ENCODE measurements at places on chromosomes 3 and 15. TPM values are rescaled to one million over a fixed set of nuclear protein-coding genes. Genes with fewer than 3 reads are reported as not detected.

GRCh38 chr15:25268166-25268565 is 170.7 kb downstream of the UBE3A start:
- DNase-seq, result no peak

- no peak for DNase-seq
Observed at GRCh38 chr3:10411598-10412332, 90.9 kb upstream of the SEC13 start.

Gene SNX22
- total RNA-seq, result 2.0 TPM

Gene SEMA6D
- 12.4 TPM for total RNA-seq

Gene MEGF11
- total RNA-seq, result not detected

- no peak for DNase-seq
Observed at GRCh38 chr15:74258456-74259291, 22.5 kb downstream of the CCDC33 start.

DNA sequence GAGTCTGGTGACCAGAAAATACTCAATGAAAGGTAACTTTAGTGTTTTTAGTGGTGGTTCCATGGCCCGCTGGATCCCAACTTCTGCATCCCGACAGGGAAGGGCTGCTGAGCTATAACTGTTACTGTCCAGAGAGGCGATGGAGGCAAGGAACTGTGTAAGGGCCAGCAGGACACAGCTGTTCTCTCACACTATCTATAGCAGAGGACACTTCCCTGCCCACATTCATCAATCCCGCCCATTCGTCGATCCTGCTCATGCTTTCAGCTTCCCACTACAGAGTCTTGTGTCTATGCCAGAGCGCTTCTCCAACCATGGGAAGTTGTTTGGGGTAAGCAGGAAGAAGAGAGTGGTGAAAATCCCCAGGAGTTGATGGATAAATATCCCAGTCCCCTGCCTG is 8.4 kb downstream of the COLQ start:
- no peak for DNase-seq

- no peak for DNase-seq
Observed at GRCh38 chr3:186476044-186476468, 68.1 kb downstream of the CRYGS start.

- DNase-seq, result no peak
Observed at GRCh38 chr3:179720196-179720595, 67.4 kb downstream of the USP13 start.

- no peak for DNase-seq
Observed at GRCh38 chr15:35871282-35871681, 325.3 kb upstream of the DPH6 start.

Gene UACA
- total RNA-seq, result 33.7 TPM

DNA sequence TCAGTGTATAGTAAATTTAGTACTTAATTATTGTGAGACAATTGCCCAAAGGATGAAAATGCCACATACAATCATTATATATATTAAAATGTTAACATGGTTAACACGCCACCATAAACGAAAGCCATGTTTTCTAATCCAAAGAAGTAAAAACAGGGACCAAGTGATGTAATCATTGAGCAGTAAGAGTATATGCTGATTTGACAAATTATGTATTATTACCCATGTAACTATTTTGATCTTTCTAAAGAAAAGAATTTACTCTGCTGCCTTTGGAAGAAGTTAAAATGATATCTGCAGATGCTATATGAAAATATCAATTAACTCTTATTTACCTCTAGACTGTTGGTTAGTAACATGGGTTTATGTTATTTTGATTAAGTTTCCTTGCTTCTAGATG is 150.2 kb downstream of the NAALADL2 start:
- no peak for DNase-seq

- DNase-seq, result no peak
Observed at GRCh38 chr3:183824761-183825455, 469 bp downstream of the MAP6D1 start.

DNA sequence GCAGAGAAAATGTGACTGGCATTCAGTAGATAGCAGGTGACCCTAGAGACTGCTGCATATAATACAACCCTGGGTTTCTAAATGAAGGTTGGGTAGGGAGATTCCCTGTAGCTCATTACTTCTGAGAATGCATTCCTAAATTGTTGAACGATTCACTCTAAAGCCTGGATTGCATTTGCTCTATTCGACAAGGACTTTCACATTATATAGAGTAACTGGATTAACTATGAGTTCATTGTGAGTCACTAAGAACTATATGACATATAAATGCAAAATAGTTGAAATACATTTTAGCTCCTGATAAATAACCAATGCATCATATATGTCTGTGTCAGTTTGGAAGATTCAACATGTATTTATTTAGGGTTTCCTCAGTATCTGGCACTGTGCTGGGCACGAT is 294.7 kb upstream of the CCDC54 start:
- DNase-seq, result no peak

DNA sequence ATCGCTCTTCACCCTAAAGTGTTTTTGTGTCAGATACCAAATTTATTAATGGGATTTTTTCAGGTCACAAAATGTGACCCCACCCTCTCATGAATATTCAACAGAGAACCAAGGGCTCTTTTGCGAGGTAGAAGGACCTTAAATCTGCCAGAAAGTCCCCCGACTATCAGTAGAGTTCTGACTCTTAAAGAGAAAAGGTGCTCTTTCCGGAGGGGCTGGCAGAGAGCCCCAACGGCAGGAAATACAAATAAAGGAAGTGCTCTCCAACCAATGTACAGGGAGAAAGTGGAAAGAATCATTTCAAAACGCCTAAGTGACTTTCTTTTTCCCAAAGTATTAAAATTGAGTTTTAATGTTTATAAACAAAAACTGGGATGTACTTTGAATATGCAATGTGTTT is 517.2 kb downstream of the FOXP1 start:
- no peak for DNase-seq

DNA sequence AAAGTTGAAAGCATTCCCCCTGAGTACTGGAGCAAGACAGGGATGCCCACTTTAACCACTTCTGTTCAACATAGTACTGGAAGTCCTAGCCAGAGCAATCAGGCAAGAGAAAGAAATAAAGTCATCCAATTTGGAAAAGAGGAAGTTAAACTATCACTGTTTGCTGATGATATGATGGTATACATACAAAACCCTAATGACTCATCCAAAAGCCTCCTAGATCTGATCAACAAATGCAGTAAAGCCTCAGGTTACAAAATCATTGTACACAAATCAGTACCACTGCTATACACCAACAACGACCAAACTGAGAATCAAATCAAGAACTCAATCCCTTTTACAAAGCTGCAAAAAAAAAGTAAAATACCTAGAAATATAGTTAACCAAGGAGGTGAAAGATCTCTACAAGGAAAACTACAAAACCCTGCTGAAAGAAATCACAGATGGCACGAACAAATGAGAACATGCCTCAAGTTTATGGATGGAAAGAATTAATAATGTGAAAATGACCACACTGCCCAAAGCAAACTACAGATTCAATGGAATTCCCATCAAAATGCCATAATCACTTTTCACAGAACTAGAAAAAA is 40.3 kb downstream of the RPL39L start:
- DNase-seq, result no peak

Gene DUOX2
- 0.05 TPM for total RNA-seq

- no peak for DNase-seq
Observed at GRCh38 chr3:19029837-19030521, 118.3 kb upstream of the KCNH8 start.

- no peak for DNase-seq
Observed at GRCh38 chr3:74415731-74416130, 198.7 kb downstream of the CNTN3 start.

DNA sequence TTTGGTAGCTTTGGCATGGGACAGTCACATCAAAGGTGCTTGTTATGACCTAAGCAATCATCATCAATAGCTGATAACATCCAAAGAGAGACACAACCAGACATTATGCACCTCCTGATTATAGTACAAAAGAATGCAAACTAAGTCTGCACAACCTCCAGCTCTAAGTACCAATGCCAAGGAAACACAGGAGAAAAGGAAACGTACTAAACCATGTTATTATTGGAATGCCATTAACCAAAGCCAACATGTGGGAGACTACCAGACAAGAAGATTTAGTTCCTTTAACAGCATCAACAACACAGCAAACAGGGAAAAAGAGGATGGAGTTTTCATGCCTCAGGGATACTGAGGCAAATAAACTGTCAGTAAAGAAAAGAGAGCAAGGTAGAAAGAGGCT is 61.4 kb downstream of the CD47 start:
- DNase-seq, result no peak

GRCh38 chr3:196971094-196971698 is 2.6 kb upstream of the PIGZ start:
- no peak for DNase-seq

DNA sequence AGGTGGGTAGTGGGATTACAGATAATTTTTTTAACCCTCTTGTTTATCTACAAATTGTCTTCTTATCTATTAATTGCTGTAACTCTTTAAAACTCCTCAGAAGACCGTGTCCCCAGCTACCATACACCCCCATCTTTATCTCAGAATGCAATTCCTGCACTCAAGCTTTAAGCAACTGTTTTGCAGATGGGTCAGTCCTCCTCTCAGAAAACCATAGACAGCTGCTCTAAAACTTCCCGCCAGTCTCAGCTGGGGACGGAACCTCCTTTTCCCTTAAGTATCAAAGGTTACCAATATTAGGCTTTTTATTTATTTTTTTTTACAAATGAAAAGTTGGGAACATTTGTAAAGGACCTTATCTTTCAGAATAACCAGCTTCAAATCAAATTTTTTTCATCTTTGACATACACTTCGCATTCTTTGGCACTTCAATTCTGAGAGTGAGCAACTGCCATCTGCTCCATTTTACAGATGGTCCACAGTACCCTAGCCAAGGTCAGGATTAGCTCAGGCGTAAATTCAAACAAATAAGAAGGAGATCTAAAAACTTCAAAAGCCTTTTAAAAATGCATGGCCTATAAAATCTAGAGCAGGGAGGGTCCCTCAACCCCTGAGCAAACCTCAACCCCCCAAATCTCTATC is 1.3 kb downstream of the GATM start:
- DNase-seq, result no peak

DNA sequence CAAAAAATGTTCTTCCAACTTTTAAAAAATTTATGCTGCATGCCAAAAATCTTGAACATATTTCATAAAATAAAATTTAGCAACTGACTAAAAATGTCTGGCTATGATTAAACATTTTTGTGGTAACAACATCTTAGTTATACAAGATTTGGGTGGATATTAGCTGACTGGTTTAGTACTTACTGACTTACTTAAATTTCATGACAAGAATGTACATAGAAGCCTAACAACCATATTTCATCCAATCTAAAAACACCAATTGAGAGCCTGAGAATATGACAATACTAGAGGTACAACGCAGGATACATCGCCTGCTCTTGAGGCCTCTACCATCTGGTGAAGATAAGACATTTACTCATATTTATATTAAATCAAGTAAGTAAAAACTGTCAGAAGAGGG is 34.6 kb downstream of the GNB4 start:
- DNase-seq, result no peak

DNA sequence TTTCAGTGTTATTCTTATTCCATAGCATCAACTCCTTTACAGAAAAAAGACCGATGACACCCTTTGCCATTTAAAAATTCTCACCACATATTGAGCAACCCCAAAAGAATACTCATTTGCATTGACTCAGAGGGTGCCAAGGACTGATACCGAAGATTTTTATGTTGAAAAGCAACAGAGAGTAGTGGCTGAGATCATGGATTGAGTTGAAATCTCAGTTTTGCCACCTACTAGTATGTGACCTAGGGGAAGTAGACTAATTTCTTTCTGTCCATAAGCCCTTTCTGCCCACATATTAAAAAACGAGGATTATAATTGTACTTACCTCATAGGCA is 313.9 kb upstream of the SATB1 start:
- DNase-seq, result no peak

Gene HTR3E
- not detected for total RNA-seq

- DNase-seq, result no peak
Observed at GRCh38 chr15:52317022-52317421, 21.4 kb upstream of the MYO5C start.

Gene CYP11A1
- total RNA-seq, result 0.27 TPM

GRCh38 chr15:43118829-43119228 is 13.0 kb upstream of the UBR1 start:
- DNase-seq, result no peak

GRCh38 chr3:126341755-126342150 is 15.5 kb downstream of the KLF15 start:
- DNase-seq, result no peak

DNA sequence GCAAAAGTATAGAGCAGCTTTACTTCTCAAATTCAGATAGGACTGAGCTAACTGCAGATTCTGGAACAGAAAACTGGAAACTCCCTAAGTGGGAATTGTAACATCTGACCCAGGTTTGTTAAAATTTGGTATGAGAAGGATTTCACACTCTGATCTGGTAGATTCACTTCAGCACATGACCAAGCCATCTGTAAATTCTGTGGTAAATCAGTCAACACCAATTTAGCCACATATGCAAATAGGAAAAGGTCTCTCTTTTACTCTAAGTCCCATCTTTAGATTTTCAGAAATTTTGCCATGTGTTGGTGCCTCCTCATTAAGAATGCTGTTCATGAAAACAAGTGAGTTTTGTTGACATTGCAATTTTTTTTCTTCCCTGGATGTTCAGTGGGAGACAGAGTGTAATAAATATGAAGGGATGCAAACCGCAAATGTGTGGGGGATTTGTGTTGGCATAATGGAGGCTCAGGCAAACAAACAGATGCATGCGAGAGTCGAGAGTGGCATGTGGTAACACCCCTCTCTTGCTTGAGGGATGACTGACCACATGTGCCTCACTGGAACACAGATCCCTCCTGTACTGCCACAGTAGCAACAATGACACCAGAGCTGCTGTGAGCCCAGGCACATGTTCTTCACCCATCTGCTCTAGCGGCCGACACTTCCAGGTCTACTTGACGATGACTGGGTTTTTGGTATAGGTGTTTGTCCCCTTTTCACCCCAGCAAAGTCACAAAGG is 146.6 kb downstream of the FEZF2 start:
- DNase-seq, result no peak

DNA sequence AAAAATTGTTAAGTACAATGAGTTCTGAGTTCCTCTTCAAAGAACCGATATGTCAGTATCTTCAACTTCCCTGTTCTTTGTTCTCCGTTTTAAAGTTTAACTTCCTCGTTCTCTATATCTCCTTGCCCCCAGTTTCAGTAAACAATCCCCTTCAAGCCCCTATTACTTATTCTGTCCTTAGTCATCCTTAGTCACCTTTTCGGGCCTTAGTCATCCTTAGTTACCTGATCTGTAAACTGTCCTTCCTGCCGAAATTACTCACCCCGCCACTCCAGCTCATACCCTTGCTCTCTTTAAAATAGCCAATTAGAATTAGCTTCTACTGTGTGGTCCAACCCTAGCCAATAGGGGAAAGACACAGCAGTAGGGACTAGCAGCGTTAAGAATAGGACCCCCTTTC is 1165.6 kb downstream of the NSUN3 start:
- DNase-seq, result no peak

Gene ARNT2
- 3.6 TPM for total RNA-seq

DNA sequence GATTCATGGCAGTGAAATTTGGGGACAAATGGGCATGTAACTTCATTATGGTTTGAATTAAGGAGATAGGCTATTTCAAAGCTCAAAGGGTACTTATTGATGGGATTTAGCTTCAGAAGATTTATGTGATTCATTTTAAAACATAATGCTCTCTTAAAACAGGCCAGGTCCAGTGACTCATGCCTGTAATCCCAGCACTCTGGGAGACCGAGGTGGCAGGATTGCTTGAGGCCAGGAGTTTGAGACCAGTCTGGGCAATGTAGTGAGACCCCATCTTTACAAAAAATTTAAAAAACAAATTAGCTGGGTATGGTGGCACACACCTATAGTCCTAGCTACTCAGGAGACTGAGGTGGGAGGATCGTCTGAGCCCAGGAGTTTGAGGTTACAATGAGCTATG is 11.5 kb downstream of the THAP10 start:
- DNase-seq, result no peak

GRCh38 chr15:39009740-39010139 is 445.1 kb upstream of the RASGRP1 start:
- DNase-seq, result no peak

All from left ventricle myocardium inferior (tissue), 1 donor.